ENCODE measurements at places on chromosomes 12 and 14.
A peak's percentile ranks its signal among the peaks of the same experiment; 100 is the strongest.

GRCh38 chr12:57803319-57803893 lies 15.1 kb downstream of the AVIL start:
- DNase-seq: peak; percentile 42

DNA sequence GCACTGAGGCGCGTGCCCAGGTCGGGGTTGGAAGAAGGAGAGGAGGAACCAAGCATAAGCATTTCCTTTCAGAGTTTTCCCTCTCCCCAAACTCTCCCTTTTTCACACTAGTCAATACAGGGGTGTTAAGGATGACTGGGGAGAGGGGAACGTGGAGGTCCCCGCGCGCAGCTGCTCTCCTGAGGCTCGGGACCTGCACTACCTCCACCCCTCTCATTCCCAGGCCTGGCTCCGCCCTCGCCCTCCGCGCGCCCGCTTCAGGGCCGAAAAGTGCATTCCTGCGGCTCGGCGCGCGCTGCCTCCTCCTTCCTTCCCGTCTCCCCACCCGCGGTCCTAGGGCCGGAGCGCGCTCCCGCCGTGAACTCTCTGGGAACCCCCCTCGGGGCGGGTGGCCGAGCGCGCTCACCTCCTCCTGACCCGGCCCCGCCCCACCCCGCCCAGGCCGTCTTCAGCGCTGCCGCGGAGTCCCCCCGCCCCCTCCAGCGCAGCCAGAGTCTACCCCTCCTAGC lies 11.3 kb downstream of the RARG start:
- DNase-seq: peak; percentile 84

- DNase-seq: no peak
Observed at GRCh38 chr12:78185109-78185508, 354.4 kb downstream of the NAV3 start.

GRCh38 chr12:66633676-66634075 lies 45.2 kb downstream of the GRIP1 start:
- no peak for DNase-seq

- no peak for DNase-seq
Observed at GRCh38 chr12:106051853-106052531, 86.8 kb downstream of the NUAK1 start.

DNA sequence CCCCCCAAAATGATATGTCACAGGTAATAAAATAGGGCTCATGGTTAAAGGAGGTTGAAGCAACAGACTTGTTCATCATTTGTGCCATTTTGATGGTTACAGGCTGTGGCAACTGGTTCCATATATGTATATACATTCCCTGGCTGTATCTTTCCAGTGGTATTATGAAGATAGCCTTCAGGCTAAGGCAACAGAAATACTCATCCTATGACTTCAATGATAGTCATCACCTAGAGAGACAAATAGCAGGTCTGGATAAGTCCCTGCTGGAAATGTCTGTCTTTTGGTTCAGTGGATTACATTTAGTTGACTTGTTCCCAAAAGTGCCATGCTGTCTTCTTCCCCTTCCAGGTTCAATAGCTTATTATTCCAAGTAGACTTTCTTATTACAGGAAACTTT lies 997.4 kb downstream of the FLRT2 start:
- no peak for DNase-seq

GRCh38 chr12:85814071-85814470 lies 22.1 kb downstream of the RASSF9 start:
- no peak for DNase-seq

- no peak for DNase-seq
Observed at GRCh38 chr12:31035967-31036665, 37.5 kb upstream of the DDX11 start.

DNA sequence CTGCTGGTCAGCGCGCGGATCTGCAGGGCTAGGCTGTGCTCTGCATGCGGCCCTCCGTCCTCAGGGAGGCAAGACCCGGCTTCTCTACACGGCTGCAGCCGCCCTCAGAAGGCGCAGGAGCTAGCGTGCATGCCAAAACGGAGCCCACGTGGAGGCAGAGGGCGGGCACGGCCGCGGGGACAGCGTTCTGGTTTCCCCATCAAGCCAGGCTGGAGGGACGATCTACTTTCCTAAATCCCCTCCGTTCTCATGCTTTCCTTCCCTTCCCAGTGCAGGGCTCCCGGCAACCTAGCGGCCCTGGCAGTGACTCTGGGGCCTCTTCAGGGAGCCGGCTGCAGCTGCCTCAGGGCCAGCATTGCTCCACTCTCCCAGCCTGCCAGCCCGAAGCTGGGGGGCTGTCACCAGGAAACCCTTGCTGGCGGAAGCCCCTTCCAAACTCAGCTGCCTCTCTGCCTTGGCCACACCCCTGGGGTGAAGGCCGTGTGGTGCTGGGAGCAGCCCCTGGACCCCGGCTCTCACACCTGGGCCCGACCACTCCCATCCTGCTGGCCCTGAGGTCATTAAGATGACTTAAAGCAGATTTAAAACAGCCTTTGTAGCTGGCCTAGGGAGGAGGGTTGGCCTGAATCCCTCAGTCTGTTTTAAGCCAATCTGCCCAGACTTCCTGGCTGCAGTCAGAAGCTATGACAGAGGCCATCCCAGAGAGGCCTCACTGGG lies 9.2 kb upstream of the GOLGA3 start:
- DNase-seq: no peak

GRCh38 chr14:77221241-77221871 lies 39.8 kb downstream of the TMEM63C start:
- peak; percentile 24 for DNase-seq

DNA sequence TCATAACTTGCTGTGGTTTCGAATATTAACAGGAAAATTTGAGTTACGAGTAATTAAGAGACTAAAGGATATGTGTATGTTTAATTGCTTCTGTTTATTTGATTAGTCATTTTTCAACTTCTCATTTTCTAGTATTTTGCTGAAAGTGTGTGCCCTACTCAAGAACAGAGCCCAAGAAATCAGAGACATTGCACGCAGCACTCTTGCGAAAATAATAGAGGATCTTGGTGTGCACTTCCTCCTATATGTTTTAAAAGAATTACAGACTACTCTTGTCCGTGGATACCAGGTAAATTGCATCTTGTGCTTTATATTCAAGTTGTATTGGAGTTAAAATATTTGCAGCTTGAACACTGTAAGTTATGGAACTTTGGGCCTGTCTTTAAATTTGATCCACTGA lies 50.8 kb downstream of the ARL1 start:
- no peak for DNase-seq

DNA sequence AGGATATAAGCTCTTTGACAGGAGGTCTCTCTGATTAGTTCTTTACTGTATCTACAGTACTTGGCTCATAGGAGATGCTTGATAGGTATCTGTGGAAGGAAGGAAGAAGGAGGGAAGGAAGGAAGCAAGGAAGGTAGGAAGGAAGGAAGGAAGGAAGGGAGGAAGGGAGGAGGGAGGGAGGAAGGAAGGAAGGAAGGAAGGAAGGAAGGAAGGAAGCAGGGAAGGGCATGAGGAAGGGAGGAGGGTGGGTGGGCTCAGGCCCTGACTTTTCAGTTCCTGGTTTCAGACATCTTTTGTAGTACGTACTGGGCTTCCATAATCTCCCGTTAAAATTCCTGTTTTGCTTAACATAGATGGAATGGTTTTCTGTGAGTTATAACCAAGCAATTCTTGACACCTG lies 175.0 kb upstream of the NUDT4 start:
- DNase-seq: no peak

DNA sequence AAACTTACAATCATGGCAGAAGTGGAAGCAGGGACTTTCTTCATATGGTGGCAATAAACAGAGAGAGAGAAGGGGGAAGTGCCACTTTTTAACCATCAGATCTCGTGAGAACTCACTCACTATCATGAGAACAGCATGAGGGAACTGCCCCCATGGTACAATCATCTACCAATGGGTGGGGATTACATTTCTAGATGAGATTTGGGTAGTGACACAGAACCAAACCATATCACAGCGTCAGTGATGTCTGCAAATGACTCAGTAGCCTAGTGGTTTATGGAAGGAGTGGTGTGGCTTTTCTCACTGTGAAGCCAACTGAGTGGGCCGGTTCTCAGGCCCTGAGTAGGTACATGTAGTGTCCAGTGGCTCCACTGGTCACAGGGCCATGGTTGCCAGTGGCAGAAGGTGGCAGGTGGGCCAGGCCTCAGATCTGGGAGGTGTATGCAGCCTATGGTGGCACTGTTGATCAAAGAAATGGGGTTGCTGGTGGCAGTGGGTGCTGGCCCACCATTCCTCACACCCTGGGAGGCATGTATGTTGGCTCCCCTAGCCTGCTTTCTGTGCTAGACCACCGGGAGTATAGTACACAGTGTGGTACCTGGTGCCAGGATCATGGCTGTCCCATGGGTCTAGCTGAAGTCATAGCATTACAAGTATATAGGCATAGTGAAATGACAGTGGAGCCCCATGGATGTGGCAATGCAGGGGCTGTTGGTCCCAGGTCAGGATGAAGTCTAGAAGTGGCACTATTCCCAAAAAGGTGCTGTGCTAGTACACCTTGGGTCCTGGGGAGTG lies 191.9 kb downstream of the NUBPL start:
- DNase-seq: no peak

DNA sequence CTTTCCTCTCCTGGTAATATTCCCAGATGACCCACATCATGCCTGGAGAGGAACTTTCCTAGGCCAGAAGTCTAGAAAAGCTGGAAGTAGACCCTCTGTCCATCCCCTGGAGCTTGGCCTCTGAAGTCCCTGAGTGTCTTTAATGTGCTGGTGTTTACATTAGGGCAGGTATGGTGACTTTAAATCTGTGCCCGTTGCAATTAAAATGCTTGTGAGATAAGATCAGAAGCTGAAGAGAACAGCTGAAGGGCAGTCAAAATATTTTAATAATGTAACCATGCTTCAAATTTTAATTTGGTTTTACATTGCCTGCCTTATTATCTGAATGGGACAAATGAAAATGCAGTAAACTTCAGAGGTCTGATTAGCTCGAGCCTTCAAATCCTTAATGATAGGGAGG lies 1022.5 kb downstream of the BCL11B start:
- no peak for DNase-seq

Data from CD4-positive, alpha-beta T cell treated with Interleukin-17A for 1 hour (primary cell).